NCI-H1092 treated with DMSO at 0.1 percent for 48 hours (cell line): ENCODE measurements at places on chromosomes 12 and 14.
A peak's percentile ranks its signal among the peaks of the same experiment; 100 is the strongest.

DNA sequence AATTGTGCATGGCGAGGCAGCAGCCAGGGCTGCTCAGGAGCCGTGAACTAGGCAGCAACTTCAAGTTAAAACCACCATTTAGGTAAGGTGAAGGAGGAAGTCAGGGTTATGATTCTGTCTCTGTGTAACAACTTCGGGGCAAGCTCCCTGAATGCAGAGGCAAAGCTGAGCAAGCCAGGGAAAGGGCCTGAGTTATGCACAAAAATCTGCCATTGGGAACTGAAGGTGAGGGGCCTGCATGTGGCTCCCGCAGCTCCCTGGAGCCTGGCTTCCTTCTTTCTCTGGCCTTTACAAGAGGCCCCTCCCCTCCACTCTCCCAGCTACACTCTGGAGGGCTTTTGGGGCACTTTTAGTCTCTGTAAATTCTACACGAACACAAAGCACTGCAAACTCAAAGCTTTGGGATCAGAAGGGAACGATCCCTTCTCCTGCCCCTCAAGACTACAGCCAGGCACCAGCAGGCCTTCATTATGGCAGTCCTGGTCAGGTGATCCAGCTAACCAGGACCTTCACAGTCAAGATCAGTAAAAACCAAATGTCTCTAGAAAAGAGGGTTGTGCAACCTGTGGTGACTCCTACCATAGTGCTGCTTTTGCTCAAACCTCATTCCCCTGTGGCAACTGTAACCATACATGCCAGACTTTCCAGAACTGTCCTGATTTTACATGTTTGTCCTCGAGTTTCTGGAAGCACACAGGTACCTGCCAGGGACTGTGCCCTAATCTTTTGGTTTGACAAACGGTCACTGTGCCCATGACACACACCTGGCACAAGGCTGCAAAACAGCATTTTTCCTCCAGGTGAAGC is 67.2 kb upstream of the PTGR2 start:
- DNase-seq: no peak

DNA sequence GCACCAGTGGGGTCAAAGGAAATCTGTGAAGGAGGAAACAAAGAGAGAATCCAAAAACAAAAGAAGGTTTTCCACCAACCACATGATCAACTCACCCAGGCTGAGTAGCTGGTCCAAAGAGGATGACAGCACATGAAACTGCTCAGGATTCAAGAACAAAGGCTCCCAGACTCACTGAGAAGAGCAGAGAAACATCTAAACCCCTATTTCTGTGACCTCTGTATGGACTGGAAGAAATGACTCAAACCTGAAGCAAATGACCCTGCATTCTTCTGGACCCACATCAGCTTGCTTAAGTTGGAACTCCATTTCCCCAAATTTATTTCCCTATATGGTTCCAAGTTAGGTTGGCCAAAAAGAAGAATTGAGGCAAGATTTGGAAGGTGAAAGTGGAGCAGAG is 26.3 kb downstream of the TC2N start:
- DNase-seq: no peak

GRCh38 chr12:62931477-62931876 is 3.5 kb downstream of the PPM1H start:
- no peak for DNase-seq

GRCh38 chr14:92553438-92553837 is 39.9 kb downstream of the RIN3 start:
- no peak for DNase-seq

DNA sequence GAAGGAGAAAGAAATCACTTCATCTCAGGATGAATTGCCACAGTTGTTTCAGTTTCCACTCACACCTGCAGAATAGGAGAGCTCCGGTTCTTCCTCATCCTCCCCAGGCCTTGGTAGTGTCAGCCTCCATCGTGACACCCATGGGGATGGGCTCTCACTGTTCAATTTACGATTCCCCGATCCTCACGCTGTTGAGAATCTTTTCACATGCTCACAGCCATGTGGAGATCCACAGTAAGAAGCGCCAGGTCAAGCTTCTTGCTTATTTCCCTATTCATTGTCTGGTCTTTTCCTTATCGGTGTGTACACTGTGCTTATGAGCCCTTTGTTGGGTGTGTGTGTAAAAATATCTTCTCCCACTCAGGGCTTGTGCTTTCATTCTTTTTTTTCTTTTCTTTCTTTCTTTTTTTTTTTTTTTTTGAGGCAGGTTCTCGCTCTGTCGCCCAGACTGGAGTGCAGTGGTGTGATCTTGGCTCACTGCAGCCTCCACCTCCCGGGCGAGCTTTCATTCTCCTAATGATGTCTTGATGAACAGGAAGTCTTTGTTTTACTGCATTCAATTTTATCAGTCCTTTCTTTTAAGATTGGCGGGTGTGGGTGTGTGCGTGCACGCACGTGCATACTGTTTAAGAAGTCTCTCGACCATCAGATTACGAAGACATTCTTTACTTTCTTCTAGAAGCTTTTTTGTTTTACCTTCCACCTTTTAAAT is 21.5 kb downstream of the RIN3 start:
- no peak for DNase-seq

- DNase-seq: no peak
Measured at GRCh38 chr14:92549105-92549858, 35.7 kb downstream of the RIN3 start.

DNA sequence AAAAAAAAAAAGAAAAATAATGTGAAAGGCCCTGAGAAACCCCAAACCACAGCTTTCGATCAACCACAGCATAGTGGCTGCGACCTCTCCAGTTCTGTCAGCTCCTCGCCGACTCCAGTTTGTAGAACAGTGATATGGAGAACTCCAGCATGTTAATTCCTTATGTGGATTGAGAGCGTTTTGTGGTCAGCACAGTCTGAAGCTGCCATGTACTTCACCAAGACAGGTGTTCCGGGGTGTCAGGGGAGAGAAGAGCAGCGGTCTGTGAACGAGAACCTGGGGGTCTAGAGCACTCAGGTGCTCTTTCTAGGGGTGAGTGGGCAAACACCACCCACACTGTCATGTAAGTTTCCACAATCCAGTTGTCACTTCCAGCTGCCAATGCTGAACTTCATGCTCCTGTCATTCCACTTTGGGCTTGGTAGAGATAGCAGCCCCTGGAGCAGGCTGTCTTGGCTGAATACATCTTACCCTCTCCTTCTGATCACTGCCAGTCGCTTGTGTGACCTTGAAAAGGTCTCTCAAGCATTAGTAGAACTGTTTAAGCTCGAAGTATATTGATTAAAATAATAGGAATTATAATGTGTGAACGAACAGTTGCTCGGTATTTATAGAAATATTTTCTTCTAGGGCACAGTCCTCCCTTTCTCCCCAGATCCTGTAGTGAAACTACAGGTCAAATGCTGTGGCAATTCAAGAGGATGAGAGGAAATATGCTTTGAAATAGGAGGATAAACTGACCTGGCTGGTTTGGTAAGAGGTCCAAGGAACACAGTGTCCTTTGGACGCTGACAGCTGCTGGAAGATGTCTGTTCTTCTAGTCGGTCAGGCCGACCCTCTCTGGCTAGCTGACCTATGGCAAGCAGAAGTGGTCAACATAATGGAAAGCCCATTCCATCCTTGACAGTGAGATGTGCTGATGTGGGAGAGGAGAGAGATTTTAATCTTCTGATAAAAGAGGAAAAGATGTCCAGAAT is 15.7 kb upstream of the MAX start:
- DNase-seq: no peak

DNA sequence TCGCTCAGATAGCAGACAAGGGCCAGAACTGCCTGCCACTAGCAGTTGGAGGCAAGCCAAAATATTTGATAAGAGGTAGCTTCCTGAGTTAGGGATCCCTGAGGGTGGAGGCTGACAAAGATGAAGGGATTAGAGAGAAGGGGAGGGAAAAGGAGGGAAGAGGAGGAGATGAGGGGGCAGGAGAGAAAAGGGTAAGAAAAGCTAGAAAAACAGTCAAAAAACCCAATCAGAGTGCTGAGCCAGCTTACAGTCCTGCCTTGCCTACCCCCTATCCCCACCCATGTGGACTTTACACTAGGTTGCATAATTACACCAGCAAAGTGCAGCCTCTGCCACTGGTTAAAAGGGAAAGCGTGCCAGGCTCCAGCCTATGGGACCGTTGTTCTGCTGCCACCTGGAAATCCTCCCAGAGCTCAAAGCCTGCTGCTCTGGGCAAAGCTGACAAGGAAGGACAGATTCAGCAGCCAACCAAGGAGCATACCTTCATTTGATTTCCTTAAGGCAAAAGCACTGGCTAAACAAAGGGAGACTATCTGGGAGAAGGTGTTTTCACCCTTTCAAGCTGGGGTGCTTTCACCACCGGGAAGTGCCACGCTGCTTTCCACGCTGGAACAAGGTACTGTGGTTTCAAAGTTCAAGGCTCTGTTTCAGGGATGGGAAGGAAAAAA is 3.8 kb upstream of the NUMB start:
- DNase-seq: peak; percentile 94

DNA sequence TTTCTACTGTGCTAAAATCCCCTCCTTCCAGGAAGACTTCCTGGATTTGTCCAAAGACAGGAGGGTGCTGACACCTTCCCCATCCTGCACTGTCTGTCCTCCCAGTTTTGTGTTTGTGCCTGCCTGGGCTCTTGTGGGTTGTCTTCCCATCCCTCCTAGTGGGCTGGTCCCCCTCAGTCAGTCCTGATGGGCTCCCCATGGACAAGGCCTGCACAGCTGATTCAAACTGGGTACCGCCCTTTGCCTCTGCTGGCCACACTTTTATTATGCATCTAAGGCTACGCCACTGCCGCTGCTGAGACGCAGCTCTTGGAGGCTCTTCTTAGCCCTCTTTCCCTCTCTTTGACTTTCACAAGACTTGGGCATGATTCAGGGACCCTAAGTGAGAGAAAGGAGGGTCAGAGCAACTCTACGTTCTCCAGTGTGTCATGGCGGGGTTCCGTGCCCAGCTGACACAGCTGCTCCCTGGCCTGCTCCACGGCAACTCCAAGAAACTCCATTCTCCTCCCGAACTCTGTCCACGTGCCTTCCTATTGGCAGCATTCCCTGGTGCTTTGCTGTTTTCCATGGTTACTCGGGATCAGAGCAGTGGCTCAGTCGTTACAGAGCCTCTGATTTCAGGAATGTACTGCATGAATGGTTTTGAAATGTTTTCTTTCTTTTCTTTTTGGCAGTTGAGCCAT is 3.8 kb upstream of the KRT85 start:
- DNase-seq: no peak

DNA sequence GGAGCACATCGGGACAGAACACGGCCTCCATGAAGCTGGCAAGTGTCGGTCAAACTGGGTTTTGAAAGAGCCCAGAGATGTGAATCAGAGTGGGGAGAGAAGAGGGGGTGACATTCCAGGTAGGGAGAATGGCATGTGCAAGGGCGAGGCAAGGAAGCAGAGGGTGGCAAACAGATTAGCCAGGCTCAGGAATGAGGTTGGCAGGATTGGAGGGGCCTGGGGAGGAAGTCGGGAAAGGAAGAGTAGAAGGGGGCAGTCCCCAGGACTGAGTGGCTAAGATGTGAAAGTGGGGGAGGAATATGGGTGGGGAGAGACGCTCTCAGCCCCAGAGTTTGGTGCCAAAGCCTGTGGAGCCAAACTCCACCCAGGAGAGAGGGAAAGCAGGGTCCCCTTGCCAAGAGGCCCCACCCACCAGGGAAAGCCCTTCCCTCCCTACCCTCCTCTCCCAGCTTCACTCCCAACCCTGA is 5.5 kb upstream of the HDAC7 start:
- DNase-seq: no peak

- DNase-seq: peak; percentile 30
Measured at GRCh38 chr14:104638190-104638589, 33.6 kb upstream of the TMEM179 start.

DNA sequence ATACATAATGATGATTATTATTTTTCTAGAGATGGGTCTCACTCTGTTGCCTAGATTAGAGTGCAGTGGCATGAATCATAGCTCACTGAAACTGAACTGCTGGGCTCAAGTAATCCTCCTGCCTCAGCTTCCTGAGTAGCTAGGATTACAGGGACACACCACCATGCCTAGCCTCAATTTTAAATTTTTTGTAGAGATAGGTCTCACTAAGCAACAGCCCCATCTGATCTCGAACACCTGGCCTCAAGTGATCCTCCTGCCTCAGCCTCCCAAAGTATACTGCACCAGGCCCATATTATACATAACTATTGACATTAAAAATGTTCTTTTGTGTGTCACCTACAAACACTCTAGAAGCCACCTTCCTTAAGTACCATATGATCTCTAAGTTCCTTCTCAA is 3.4 kb downstream of the TXNRD1 start:
- DNase-seq: no peak

DNA sequence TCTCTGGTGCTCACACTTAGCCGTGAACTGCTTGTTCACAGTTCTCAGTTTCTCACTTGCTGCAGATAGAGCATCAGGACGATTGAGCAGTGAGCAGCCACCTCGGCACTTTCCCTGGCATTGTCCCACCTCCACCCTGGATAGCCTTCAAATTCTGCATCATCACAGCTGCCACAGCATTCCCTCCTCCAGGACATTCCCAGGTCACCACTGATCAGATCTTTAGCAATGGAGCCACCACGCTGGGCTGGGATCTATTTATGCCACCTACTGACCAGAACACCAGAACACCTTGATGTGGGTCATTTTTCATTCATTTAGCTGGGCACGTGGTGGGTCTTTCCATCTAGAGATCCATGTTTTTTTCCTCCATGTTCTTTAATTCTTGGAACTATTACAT is 23.6 kb downstream of the ACADS start:
- no peak for DNase-seq

DNA sequence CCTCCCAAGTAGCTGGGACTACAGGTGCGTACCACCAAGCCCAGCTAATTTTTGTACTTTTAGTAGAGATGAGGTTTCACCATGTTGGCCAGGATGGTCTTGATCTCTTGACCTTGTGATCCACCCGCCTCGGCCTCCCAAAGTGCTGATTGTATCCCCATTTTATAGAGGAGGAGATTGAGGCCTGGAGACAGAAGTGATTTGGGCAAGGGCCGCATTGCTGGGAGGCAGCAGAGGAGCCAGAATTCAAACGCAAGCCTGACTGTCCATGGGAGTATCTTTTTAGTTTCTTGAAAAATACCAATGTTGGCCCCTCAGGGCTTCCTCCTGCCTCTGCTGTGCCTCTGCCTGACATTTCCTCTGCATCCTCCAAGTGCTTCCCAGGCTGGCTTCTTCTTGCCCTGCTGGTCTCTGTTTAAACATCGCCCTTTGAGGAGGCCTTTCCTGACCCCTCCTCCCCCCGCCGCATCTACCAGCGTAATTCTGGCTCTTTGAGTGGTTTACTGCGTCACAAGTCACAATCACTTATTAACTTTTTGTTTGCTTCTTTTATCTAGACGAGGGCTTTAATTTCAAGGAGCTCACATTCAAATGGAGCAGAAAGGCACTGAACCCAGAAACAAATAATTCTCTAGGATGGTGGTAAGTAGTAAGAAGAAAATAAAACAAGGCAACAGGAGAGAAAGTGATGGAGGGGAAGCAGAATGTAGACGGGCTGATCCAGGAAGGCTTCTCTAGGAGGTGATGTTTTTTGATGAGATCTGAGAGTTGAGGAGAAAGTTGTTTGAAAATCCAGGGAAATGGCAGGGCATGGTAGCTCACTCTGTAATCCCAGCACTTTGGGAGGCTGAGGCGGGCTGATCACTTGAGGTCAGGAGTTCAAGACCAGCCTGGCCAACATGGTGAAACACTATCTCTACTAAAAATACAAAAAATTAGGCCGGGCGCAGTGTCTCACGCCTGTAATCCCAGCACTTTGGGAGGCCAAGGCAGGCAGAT is 91.0 kb upstream of the MED13L start:
- DNase-seq: no peak

GRCh38 chr14:67385120-67385519 is 25.0 kb downstream of the EIF2S1 start:
- DNase-seq: no peak

GRCh38 chr14:31965071-31965734 is 111.9 kb upstream of the ARHGAP5 start:
- no peak for DNase-seq
